ENCODE measurements at places on chromosomes 2 and 18.

DNA sequence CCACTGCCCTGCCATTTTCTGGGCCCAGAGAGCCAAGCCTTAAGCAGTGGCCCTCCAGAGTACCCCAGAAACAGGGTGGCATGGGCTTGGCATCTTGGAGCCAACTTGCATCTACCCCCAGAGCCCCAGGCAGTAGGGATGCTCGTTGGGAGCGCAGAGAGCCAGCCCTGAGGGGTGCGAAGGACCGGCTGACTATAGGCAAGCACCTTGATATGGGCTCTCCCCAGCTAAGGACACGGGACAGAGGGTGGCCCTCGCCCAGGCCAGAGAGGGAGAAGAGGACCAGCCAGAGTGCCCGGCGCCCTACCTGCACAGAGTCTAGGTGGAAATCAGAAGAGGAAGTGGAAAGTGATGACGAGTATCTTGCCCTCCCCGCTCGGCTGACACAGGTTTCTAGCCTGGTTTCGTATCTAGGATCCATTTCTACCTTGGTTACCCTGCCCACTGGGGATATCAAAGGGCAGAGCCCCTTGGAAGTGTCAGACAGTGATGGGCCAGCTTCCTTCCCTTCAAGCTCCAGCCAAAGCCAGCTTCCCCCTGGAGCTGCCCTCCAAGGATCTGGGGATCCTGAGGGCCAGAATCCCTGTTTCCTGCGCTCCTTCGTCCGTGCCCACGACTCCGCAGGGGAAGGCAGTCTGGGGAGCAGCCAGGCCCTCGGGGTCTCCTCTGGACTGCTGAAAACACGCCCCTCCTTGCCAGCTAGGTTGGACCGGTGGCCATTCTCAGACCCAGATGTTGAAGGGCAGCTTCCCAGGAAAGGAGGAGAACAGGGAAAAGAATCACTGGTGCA is 16.2 kb downstream of the CEP68 start:
- no peak for ATAC-seq

GRCh38 chr2:189285962-189286645 is 106.5 kb upstream of the COL5A2 start:
- peak; percentile 35 for ATAC-seq

DNA sequence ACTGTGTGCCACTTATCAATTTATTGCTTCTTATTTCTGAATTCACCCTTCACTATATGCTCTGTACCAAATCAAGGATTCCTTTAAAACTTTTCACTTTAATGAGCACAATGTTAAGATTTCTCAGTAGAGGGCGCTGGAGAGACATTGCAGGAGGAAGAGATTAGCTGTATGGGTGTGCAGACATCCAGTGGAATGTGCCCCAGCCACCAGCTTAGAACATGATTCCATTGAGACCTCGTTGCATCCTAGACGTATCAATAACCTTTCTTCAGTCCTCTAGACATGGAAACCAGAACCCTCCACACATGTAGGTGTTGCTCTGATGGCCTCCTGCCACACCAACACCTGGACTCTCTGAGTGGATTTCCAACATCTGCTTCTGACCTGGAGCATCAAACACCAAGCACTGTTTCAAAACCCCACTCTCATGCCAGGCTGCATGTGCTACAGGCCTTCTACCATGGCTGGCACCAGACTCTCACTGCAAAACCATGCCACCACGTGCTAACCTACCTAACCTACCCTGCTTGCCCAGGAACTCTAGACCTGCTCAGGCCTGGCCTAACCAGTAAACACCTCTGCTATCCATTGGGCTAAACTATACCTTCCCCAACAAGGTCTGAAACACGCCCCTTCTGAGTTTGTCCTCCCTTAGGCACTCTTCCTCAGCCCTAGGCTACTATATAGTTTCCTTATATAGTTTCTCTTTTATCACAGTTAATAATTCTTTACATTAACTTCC is 633.2 kb upstream of the PKDCC start:
- ATAC-seq = no peak

DNA sequence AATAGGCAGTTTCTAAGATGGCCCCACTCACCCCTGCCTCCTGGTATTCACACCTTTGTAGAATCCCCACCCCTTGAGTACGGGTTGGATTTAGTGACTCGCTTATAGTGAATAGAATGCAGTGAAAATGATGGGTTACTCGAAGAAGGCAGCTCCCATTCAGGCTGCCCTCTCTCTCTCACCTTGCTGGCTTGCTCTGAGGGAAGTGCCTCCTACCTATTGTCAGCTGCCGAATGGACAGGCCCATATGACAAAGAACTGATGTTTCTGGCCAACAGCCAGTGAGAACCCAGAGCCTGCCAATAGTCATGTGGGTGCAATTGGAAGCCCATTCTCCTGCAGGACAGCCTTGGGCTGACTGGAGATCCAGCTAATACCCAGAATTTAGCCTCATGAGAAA is 22.1 kb upstream of the RNF103 start:
- no peak for ATAC-seq

- no peak for ATAC-seq
Observed at GRCh38 chr2:158407031-158407430, 49.5 kb downstream of the CCDC148 start.

DNA sequence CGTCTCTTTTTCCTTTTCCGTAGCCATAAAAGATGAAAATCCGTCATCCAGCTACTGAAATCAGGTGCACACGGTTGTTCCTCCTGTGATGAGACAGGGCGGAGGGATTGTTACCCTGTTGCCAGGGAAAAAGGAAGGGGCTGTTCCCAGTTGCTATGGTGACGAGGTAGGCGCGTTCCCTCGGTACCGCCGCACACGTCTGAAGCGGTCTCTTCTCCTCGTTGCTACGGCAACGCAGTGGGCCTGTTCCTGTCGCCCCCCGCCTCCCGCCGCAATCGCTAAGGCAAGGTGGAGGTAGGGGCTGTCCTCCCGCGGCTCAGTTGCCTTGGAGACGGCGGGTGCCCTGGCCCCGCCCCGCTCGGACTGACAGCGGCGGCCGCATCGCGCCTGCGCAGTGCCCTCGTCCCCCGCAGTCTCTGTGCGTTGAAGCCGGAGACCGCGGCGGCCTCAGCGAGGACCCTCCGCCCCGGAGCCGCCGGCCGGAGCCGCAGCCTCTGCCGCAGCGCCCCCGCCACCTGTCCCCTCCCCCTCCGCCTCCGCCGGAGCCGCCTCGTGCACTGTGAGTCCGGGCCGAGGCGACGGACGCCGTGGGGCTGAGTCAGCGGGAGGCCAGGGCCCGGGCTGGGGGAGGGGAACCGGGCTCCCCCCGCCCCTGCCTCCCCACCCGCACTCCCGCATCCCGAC is at the start of gene MAPRE3:
Gene MAPRE3, plus strand, starts transcription at position 394 of the 684 bp plus-strand sequence. CDS start 51,582 bp downstream, outside the sequence.
- peak; percentile 95 for ATAC-seq

GRCh38 chr2:96824079-96824870 is 8.2 kb downstream of the CNNM3 start:
- ATAC-seq = no peak

DNA sequence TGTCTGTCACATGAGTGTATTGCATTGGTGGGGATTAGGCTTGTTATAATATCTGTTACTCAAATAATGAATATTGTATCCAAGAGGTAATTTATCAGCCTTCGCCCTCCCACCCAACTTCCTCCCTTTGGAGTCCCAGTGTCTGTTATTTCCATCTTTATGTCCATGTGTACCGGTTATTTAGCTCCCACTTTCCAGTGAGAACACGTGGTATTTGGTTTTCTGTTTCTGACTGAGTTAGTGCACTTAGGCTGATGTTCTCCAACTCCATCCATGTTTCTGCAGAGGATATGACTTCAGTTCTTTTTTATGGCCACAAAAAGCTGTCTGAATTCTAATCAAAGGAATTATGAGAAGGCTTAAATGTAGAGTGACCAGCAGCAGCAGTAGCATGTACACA is 104.0 kb upstream of the ARHGAP28 start:
- no peak for ATAC-seq

- ATAC-seq = no peak
Observed at GRCh38 chr2:862355-862687, 88.3 kb upstream of the SNTG2 start.

GRCh38 chr2:70201831-70202230 is 11.0 kb upstream of the C2orf42 start:
- ATAC-seq = no peak

DNA sequence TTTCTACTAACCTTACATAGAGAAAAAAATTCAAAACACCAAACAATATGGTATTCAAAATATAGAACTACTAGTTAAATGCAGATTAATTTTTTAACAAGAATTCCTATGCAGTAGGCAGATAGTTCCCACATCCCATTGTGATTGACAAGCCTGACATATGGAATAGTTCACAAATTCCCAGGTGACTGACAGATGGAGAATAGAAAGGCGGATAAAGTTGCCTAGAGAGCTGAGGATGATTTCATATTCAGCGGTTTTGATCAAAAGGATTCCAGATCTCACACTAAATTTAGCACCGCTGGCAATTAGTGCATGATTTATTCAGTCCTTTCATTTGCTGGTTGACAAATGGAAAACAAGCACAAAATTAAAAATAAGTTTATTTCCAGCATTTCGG is 733.7 kb upstream of the POU3F3 start:
- ATAC-seq = no peak

- no peak for ATAC-seq
Observed at GRCh38 chr2:162126111-162126519, 25.9 kb downstream of the GCG start.

DNA sequence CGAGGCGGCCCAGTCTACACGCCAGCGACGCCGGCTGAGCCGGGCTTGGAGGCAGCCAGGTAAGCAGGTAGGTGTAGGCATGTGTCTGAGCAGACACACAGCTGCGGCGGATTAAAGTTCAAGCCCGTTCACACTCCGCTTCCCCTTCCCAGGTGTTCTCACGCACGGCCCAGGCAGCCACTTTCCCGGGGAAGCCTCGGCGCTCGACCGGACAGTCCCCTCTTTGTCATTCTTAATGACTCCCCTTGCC is 367 bp downstream of the TGFA start:
- ATAC-seq = no peak

DNA sequence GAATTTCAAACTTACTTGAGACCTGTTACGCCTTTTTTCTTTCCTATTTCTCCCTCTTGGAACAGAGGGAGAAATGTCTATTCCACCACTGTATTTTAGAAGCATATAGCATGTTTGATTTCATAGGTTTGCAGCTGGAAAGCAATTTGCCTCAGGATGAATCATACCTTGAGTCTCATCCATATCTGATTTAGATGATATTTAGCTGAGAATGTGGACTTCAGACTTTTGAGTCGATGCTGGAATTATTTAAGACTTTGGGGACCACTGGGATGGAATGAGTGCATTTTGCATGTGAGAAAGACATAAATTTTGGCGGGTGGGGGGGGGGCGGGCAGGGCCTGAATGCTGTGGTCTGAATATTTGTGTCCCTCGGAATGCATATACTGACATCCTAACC is 282.7 kb upstream of the STON1 start:
- no peak for ATAC-seq

- no peak for ATAC-seq
Observed at GRCh38 chr2:170408461-170409163, 230.7 kb downstream of the MYO3B start.

- ATAC-seq = no peak
Observed at GRCh38 chr18:56843241-56843640, 192.1 kb downstream of the WDR7 start.

DNA sequence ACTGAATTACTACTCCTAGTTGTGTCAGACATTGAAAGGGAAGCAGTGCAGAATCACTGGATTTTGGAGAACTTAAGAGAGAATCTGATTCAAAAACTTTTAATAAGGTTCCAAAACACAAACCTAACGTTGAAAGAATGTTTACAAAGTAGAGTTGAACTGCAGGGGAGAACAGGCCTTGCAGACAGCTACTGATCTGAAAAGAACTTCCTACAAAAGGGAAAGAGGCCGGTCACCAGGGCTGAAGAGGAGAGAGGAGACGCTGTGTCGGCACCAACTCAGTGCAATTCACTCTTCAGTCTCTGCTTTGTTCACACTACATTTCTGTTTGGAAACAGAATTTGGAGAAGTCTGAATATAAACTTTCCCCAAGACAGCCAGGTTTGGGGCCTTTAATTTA is 124.0 kb downstream of the GAREM1 start:
- ATAC-seq = no peak

GRCh38 chr18:3667255-3668137 is 217.5 kb downstream of the TGIF1 start:
- ATAC-seq = no peak

- ATAC-seq = no peak
Observed at GRCh38 chr2:88810017-88810416, 118.5 kb downstream of the RPIA start.

- ATAC-seq = no peak
Observed at GRCh38 chr2:55107436-55107835, 57.2 kb upstream of the RTN4 start.

DNA sequence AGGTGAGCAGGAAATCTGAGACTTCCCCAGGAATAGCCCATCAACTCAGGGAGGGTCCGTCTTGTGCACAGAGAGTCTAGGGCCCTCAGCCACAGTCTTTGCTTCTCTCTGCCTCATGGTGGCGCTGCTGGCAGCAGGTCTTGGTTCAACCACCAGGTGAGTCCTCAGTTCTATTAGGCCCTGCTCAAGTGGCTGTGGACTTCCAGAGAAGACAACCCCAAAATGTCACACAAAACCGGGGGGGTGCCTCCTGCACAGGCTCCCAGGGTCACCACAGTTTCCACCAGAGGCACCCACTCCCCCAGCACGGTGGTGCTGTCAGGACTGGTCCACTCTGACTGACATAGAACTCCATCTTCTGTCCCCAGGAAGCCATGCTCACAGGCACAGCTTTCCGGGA is 2.4 kb upstream of the CHRNG start:
- ATAC-seq = no peak

GRCh38 chr2:220940646-220941045 is 631.5 kb downstream of the EPHA4 start:
- ATAC-seq = no peak

- no peak for ATAC-seq
Observed at GRCh38 chr18:31206071-31206470, 43.4 kb upstream of the DSC1 start.

DNA sequence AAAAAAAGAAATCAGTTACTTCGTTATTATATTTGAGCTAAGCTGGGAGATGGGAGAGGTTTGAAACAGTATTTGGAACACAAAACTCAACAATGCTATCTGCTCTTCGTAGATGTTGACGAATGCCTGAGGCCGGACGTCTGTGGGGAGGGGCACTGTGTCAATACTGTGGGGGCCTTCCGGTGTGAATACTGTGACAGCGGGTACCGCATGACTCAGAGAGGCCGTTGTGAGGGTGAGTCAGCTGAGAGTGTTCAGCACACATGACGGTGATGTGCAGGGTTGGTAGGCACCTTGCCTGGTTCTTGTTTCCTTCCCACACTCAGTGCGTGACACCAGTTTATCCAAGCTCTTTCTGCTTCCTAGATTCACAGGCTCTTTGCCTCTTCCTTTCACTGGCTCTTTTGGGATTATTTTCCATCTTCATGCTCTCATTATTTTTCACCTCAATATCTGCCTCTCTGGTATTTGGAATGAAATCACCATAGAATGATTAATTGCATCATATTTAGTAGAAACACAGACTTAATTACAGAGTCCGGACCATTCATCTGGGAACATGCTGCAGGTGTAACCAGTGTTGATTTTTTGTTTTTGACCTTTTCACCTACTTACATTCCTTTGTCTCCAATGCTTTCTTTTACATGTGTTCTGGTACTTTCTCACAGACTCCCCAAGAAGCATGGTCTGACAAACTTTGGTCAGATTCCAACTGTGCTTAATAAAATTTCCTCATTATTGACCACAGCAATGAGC is 200.6 kb upstream of the RASGRP3 start:
- ATAC-seq = peak; percentile 94

- no peak for ATAC-seq
Observed at GRCh38 chr2:64348386-64349130, 105.4 kb upstream of the LGALSL start.

- no peak for ATAC-seq
Observed at GRCh38 chr2:30971231-30972025, 164.2 kb upstream of the CAPN13 start.

Data from activated T-helper 17 cell treated with anti-CD3 and anti-CD28 coated beads, Interleukin-2, amount 50 U/mL, for 72 hours (primary cell).